Purkinje cell (primary cell): ENCODE measurements at places on chromosomes 2 and 18. TPM values are rescaled to one million over a fixed set of nuclear protein-coding genes. Genes with fewer than 3 reads are reported as not detected.

ARHGEF4 gene
- 1.7 and 5.4 TPM in 2 replicates for polyA plus RNA-seq

PAX8 gene
- not detected in 2 replicates for polyA plus RNA-seq

SIX3 gene
- polyA plus RNA-seq, result not detected in 2 replicates

TTL gene
- polyA plus RNA-seq, result 17.8 and 22.3 TPM in 2 replicates

GRB14 gene
- 2.7 and 5.9 TPM in 2 replicates for polyA plus RNA-seq

GALNT3 gene
- not detected in 2 replicates for polyA plus RNA-seq

CDCA7 gene
- polyA plus RNA-seq, result 0.08 TPM in 1 of 2 replicates, not detected in the other

MAP2 gene
- polyA plus RNA-seq, result 87.1 and 160 TPM in 2 replicates

RGPD3 gene
- polyA plus RNA-seq, result 0.49 TPM in 1 of 2 replicates, not detected in the other

FAP gene
- polyA plus RNA-seq, result 3.9 TPM in 1 of 2 replicates, not detected in the other

HOXD10 gene
- not detected in 2 replicates for polyA plus RNA-seq

POLE4 gene
- polyA plus RNA-seq, result 97.8 and 136 TPM in 2 replicates

HOXD1 gene
- polyA plus RNA-seq, result not detected in 2 replicates

FSIP2 gene
- 0.18 and 0.77 TPM in 2 replicates for polyA plus RNA-seq

OSBPL6 gene
- polyA plus RNA-seq, result 33.5 and 35.2 TPM in 2 replicates

RAB6C gene
- polyA plus RNA-seq, result 2.8 TPM in 1 of 2 replicates, not detected in the other

RGPD4 gene
- 0.08 TPM in 1 of 2 replicates, not detected in the other for polyA plus RNA-seq

DNER gene
- polyA plus RNA-seq, result 1,976 and 2,466 TPM in 2 replicates

NTSR2 gene
- 1.7 and 3.4 TPM in 2 replicates for polyA plus RNA-seq

CPLX4 gene
- polyA plus RNA-seq, result 0.69 and 1.4 TPM in 2 replicates

KATNAL2 gene
- polyA plus RNA-seq, result 4.4 and 6.4 TPM in 2 replicates

SCN2A gene
- polyA plus RNA-seq, result 47.8 and 111 TPM in 2 replicates

CEBPZ gene
- polyA plus RNA-seq, result 35.3 and 43.1 TPM in 2 replicates

NBAS gene
- polyA plus RNA-seq, result 19.2 and 22.7 TPM in 2 replicates

PAIP2B gene
- 1.2 and 1.4 TPM in 2 replicates for polyA plus RNA-seq
